ENCODE measurements at places on chromosomes 1 and 21. TPM values are rescaled to one million over a fixed set of nuclear protein-coding genes. Genes with fewer than 3 reads are reported as not detected.

- no peaks in the 10 kb centered on the region for H3K36me3 ChIP-seq
- H3K27ac ChIP-seq = no peak overlapping the region
- DNase-seq = no peak
- H3K27me3 ChIP-seq = no peaks in the 10 kb centered on the region
- H3K4me3 ChIP-seq = no peak overlapping the region
- no peaks in the 10 kb centered on the region for H3K4me1 ChIP-seq
Observed at GRCh38 chr1:76426606-76427005, 352.1 kb downstream of the ST6GALNAC3 start.

OR2L2 gene
- total RNA-seq = 0.19 TPM

DNA sequence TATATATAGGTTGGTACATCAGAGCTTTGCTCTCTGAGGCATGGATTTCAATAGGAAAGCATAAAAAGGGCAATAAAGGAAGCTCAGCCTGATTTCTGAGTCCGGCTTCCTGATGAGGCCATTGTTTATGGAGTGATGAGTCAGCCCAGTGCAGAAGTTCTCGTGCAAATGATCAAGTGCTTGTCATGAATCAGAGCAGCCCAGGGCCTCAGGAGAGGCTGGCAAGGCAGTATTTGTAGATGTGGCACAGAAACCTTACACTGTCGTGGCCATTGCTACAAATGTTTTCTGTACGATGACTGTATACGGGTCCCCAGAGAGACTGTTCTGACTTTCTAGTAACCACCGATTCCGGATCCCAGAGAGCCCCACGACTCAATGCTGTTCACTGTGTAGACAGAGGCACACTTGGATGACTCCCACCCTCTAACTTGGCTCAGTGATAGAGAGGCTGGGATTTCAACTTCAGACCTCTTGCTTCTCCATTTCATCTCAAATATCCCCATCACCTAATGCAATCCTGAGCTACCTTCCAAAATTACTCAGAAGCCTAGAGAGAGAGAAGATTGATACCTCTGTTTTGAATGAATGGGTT, 26.8 kb downstream of the UMODL1 start:
- DNase-seq = no peak
- H3K27ac ChIP-seq = no peak overlapping the region
- no peaks in the 10 kb centered on the region for H3K4me1 ChIP-seq
- no peaks in the 10 kb centered on the region for H3K27me3 ChIP-seq
- no peaks in the 10 kb centered on the region for H3K36me3 ChIP-seq

GRCh38 chr1:40389322-40389803, 15.8 kb downstream of the SMAP2 start:
- H3K4me3 ChIP-seq = peak overlapping the region; percentile 53
- H3K27me3 ChIP-seq = no peaks in the 10 kb centered on the region
- H3K36me3 ChIP-seq = peaks cover 15% of the 10 kb centered on the region
- peak overlapping the region; percentile 95 for H3K27ac ChIP-seq

GRCh38 chr1:202349206-202349928, 868 bp downstream of the PPP1R12B start:
- H3K27ac ChIP-seq = no peak overlapping the region
- DNase-seq = peak; percentile 2
- H3K4me1 ChIP-seq = peaks cover 7% of the 10 kb centered on the region
- peak overlapping the region; percentile 91 for H3K4me3 ChIP-seq

LAX1 gene
- 18.3 TPM for total RNA-seq

TIE1 gene
- total RNA-seq = not detected

GRCh38 chr21:17931080-17931479, 111.9 kb upstream of the C21orf91 start:
- H3K27ac ChIP-seq = no peak overlapping the region
- peaks cover 2% of the 10 kb centered on the region for H3K4me1 ChIP-seq
- H3K27me3 ChIP-seq = no peaks in the 10 kb centered on the region
- DNase-seq = no peak
- no peaks in the 10 kb centered on the region for H3K36me3 ChIP-seq

DNA sequence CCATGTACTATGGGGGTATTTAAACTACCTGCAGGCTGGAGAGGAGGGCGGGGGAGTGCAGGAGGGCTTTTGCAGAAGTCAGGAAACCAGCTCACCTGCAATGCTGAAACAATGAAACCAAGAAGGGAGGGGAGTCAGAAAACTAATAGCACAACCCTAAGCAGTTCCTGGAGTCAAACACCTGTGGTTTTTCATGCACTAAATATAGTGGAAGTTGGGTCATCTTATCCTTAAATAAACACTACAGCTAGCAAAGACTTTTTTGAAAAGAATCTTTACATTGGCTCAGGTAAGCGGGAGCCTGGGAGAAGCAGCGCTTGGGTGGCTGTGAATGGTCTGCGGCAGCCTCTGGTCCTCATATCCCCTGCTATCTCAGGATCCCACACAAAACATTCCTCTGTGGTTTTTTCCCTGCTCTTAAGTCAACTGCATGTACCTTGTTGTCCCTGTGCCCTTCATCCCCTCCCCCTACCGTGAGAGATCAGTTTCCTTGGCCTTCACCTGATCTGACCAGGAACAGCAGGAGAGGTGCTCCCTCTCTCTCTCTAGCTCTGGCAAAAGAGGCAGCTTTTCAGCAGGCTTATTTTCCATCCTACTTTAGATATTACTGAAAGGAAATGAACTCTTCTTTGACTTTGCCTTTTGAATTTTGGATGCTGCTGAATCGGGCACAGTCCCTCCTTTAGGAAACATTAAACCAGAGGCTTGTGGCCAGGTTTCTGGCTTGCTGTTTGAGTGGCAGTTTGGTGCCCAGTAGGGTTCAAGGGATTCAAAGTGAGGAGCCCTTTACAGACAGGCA, 26.6 kb downstream of the TENT5C start:
- no peaks in the 10 kb centered on the region for H3K27me3 ChIP-seq
- no peak overlapping the region for H3K27ac ChIP-seq
- H3K36me3 ChIP-seq = no peaks in the 10 kb centered on the region
- peaks cover 35% of the 10 kb centered on the region for H3K4me1 ChIP-seq

- no peak overlapping the region for H3K4me3 ChIP-seq
- H3K27me3 ChIP-seq = peaks cover 14% of the 10 kb centered on the region
- H3K27ac ChIP-seq = no peak overlapping the region
- no peaks in the 10 kb centered on the region for H3K4me1 ChIP-seq
Observed at GRCh38 chr21:37669249-37669648, 247.0 kb downstream of the KCNJ6 start.

DNA sequence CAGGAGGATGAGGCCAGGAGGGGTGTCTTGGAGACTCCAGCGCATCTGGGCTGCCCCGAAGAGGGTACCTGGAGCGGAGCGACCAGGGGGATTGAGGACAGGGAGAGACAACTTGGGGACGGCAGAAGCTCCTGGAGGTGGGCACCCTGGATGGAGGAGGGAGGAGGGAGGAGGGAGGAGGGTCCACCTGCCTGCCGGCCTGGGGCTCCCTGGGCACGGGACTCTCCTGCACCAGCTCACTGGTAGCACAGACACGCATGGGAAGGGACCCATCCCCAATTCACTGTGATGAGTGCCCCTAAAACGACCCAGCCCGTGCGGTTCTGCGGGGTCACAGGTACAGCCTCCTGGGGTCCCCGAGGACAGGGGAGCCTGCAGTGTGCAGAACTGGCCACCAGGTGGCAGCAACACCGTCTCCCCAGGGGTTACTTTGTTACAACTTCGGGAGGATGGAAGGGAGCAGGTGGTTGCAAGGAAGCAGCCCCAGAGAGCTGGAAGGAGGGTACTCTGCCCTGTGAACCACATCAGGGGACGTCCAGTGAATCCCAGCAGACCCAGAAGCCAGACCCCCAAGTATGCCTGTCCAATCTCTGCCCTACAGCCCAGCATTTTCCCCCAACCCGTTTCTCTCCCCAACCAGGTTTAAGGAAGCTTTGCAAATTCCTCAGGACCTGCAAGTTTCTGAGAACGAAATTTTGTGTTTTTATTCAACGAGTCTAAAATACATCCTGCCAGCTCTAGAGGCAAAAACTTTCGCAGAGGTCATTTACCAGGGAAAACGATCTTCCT, 482.4 kb downstream of the NPHP4 start:
- H3K4me1 ChIP-seq = peaks cover 6% of the 10 kb centered on the region
- no peaks in the 10 kb centered on the region for H3K36me3 ChIP-seq
- no peak overlapping the region for H3K4me3 ChIP-seq
- H3K27ac ChIP-seq = no peak overlapping the region
- DNase-seq = peak; percentile 76
- H3K27me3 ChIP-seq = no peaks in the 10 kb centered on the region

GRCh38 chr1:105243411-105243810, 1493.7 kb downstream of the AMY1C start:
- DNase-seq = no peak
- H3K27ac ChIP-seq = no peak overlapping the region
- H3K4me1 ChIP-seq = no peaks in the 10 kb centered on the region
- no peaks in the 10 kb centered on the region for H3K27me3 ChIP-seq

F13B gene
- not detected for total RNA-seq

DNA sequence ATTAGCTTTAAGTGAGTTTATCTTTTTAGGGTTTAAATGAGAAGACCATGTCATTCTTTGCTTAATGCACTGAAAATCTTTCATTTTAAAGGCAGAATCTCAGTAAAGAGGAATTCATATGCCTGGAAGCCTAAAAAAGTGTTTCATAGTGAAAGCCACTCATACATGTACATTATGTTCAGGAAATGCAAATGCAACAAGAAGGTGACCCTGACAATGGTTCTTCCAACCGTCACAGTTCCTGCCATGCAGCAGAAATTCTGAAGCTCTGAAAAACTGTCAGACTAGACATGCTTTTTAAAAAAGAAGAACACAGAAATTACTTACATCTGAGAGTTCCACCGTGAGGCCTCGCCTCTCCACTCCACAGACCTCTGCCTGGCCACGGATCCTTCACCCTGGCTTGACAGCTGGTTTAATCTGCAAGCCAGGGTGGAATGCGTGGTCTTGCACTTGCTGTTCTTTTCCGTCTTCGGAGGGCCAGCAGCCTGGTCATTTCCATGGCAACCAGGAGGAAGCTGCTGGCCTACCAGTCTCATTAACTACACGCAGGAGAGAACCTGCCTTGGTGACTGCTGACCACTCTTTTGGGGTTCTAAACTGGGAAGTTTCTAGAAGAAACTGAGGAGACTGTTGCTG, 41.8 kb upstream of the PAXBP1 start:
- H3K36me3 ChIP-seq = no peaks in the 10 kb centered on the region
- H3K4me1 ChIP-seq = no peaks in the 10 kb centered on the region
- DNase-seq = no peak
- H3K27me3 ChIP-seq = no peaks in the 10 kb centered on the region

OLIG2 gene
- total RNA-seq = not detected

GUCA2A gene
- total RNA-seq = not detected

DNA sequence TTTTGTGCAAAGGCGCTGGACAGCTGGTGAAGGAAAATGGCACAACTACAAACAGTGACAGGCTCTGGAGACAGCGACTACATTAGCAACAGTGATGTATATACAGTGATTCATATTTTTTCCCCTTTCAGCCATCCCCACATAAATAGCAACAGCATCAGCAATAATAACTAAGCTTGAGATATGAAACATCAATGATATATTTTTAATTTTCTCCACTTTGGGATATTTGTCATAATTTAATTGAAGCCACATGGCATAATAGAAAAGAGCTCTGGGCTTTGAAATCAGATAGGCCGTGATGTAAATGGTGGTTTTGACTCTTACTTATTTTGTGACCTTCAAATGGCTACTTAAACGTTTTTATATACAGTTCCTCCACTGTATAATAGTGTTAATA, 764.3 kb upstream of the PRMT6 start:
- H3K27ac ChIP-seq = no peak overlapping the region
- H3K4me3 ChIP-seq = no peak overlapping the region
- no peaks in the 10 kb centered on the region for H3K36me3 ChIP-seq

TSPAN2 gene
- total RNA-seq = 0.95 TPM

DNA sequence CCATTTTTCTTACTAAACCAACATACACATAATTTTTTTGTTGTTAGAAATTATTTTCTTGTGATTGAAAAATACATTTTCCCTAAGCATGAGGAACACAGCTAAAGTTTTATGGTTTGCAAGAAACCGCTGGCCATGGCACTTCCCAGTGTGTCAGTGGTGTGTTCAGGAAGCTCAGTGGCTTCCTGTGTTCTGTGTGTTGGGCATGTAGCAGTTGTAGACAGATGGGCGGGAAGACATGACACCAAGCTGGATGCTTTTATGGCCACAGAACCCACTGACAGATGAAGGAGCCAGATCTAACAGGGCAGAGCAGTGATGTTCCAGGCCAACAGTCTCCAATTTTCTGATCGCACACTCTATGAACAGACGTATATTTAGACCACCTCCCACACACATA, 119.8 kb downstream of the GALNT2 start:
- H3K27ac ChIP-seq = no peak overlapping the region
- no peak for DNase-seq
- no peaks in the 10 kb centered on the region for H3K27me3 ChIP-seq
- H3K4me3 ChIP-seq = no peak overlapping the region
- H3K4me1 ChIP-seq = peaks cover 23% of the 10 kb centered on the region

DNA sequence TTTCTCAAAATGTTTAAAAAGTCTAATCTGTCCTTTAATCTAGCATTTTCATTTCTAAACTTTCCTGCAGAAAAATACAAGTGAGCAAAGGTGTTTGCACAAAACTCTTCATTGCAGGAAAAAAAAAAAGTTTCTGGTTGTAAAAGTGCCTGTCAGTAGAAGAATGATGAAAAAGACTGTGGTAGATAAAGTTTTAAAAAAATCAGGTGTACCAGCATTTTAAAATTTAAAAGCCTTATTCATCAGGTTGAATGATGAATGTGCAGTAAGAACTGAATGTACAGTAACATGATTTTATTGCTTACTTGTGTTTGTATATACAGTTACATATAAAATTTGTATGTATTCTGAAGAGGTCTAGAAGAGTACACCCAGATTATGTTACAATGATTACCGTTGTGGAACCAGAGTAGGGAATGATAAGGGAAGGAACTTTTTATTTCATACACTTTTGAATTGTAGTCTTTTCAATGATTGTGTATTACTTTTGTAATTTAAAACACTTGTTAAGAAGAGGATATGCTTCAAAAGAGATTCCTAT, 54.0 kb downstream of the FNBP1L start:
- H3K27ac ChIP-seq = no peak overlapping the region
- H3K4me1 ChIP-seq = no peaks in the 10 kb centered on the region
- no peak overlapping the region for H3K4me3 ChIP-seq
- no peaks in the 10 kb centered on the region for H3K36me3 ChIP-seq
- DNase-seq = no peak

- no peak within 1 kb of the TSS for H3K27ac ChIP-seq
- no peaks in the 10 kb centered on the region for H3K36me3 ChIP-seq
- no peak for DNase-seq
- peaks cover 22% of the 10 kb centered on the region for H3K4me1 ChIP-seq
Observed at GRCh38 chr1:167093846-167094516, at the start of gene STYXL2. TSS of gene STYXL2 (plus strand) at chr1:167094075. CDS start at chr1:167094850, 775 bp downstream.

BMP8A gene
- not detected for total RNA-seq

GADD45A gene
- total RNA-seq = 140 TPM

- DNase-seq = no peak
- peaks cover 3% of the 10 kb centered on the region for H3K36me3 ChIP-seq
- H3K4me1 ChIP-seq = peaks cover 20% of the 10 kb centered on the region
- no peaks in the 10 kb centered on the region for H3K27me3 ChIP-seq
- H3K27ac ChIP-seq = peak overlapping the region; percentile 7
Observed at GRCh38 chr21:32279377-32279680, 480 bp upstream of the MIS18A start.

DNA sequence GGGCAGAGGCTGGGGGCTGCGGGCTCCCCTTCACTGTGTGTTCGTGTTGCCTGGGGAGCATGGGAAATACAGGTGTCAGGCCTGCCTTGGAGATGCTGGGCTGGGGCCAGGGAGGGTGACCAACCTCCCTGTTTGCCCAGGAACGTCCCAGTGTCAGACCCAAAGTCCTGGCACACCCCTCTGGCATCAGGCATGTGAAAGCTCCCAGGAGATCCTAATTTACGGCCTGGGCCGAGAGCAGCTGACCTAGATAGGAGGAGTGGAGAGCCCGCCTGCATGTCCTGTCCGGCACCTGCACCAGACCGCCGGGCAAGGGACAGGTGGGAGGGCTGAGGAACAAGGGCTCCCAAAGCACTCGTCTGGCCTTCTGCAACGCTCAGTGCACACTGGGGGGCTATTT, 124.8 kb downstream of the PRDM16 start:
- no peaks in the 10 kb centered on the region for H3K36me3 ChIP-seq
- H3K4me3 ChIP-seq = no peak overlapping the region
- peaks cover 3% of the 10 kb centered on the region for H3K27me3 ChIP-seq
- H3K4me1 ChIP-seq = no peaks in the 10 kb centered on the region

Data from CD4-positive, alpha-beta T cell (primary cell).